Muscle of back (tissue), 13 donors: ENCODE measurements at places on chromosomes 6 and 20. TPM values are rescaled to one million over a fixed set of nuclear protein-coding genes. Genes with fewer than 3 reads are reported as not detected.

DNMT3B gene
- polyA plus RNA-seq, result 3.7 TPM

IRF4 gene
- 1.3 TPM for polyA plus RNA-seq

BTN1A1 gene
- 0.27 TPM for polyA plus RNA-seq

TTLL9 gene
- polyA plus RNA-seq, result not detected

ELOVL4 gene
- 3.2 TPM for polyA plus RNA-seq

HDGFL1 gene
- not detected for polyA plus RNA-seq

PLN gene
- 5.1 TPM for polyA plus RNA-seq

NKX2-2 gene
- polyA plus RNA-seq, result 0.23 TPM

HLA-DRB1 gene
- 12.7 TPM for polyA plus RNA-seq

KCNG1 gene
- 0.10 TPM for polyA plus RNA-seq

BPIFA1 gene
- polyA plus RNA-seq, result not detected

TPD52L1 gene
- polyA plus RNA-seq, result 40.1 TPM

OXT gene
- polyA plus RNA-seq, result 0.83 TPM

PBOV1 gene
- not detected for polyA plus RNA-seq

IL17F gene
- not detected for polyA plus RNA-seq

KCNQ5 gene
- polyA plus RNA-seq, result 1.1 TPM

CST11 gene
- polyA plus RNA-seq, result not detected
